T47D (cell line): ENCODE measurements at places on chromosomes 4 and X.

GRCh38 chr4:26176598-26177149 lies 144.1 kb upstream of the RBPJ start:
- DNase-seq = no peak

DNA sequence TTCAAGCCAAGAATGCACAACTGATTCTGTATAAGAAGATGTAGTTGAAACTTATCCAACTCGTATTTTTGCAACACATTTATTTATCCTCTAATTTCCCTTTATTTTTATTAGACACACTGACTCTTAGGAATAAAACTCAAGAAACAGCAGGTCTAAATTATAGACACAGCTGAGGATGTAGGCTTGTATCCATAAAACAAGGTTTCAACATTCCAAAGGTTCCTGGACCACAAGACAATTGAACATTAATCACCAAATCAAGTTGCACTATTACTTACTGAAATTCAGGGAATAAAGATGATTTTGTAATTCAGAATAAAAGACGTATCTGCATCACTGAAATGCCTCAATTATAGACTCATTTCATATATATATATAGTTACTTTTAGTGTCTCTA lies 683.5 kb upstream of the GRIA3 start:
- no peak for DNase-seq

GRCh38 chrX:40207626-40208025 lies 109.9 kb upstream of the BCOR start:
- no peak for DNase-seq

- DNase-seq = no peak
Measured at GRCh38 chr4:105145903-105146275, 787 bp upstream of the TET2 start.

DNA sequence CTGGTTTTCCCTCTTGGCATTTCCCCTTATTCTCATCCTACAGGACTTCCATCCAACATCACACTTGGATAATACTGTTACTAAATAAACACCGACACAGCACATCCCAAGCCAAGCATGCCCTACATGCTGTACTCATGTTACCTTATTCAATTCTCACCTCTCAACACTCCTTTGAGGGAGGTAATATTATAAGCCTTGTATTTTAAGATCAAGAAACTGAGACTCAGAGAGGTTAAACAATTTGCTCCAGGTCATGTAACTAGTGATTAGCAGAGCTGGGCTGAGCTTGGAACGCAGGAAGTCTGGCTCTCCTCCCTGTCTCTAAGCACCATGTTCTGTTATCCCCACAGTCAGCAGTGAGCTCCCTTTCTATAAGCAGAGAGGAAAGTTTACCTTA lies 333.6 kb upstream of the IGFBP7 start:
- no peak for DNase-seq

DNA sequence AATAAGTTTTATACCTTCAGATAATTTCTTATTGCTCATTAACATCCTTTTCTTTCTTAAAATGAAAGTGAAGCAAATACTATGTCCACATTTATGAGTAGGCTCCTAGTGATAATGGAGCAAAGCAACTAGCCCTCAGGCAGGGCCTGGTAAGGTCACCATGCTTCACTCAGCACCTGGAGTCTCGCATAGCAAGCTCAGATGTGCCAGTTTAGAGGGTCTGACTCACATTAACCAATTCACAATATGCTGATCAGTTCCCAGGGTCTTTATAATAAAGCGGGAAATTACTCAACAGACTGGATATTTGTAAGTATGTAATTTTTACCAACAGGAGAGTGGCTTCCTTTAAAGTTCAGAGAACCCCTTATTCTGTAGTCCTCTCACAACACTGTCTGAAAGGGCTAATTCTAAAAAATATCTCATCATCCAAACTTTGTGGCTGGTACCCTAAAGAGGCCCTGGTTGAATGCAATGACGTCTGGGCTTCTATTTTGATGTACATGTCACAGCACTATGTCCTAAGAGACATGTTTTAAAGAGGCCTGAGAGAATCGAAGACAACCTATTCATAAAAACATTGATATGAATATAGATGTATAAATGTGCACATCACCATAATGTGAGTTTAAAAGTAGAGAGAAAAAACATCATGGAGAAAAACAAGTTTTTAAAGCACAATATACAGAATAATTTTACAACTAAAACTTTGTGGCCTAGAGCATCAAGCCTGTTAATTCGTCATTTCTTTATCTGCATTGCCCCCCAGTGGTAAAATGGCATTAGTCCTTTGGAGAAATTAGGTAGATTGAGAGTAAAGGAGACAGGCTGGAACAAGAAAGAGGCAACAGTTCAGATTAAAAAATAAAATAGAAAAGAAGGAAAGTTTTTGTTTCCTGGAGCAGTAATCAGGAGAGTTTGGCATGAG lies 44.3 kb downstream of the IL21 start:
- DNase-seq = peak; percentile 66

DNA sequence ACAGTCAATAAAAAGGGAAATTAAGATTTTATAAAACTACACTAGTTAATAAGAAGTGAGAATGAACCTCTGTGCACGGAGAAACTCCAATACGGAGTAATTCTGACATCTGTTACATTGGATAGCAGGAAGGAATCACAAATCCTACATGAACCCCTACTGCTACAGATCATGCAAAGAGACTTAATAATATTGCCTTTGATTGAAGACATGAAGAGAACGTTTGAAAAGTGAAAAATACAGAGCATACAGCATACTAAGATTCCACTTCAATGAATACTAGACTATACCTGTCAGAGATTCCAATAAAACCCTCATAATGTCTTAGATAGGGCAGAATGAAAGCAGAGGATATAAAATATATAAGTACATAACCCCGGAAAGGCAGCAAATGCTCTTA lies 360.4 kb upstream of the GALNT7 start:
- no peak for DNase-seq

DNA sequence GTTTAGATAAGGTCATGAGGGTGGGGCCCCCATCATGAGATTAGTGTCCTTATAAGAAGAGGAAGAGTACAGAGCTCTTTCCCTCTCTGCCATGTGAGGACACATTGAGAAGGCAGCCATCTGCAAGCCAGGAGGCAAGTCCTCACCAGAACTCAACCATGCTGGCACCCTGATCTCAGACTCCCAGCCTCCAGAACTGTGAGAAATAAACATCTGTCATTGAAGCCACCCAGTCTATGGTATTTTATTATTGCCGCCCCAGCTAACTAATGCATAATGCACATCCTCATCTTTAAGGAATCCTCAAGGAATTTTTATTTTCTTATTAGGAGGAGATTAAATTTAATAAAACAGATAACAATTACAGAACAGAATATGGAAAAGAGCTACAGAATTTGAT lies 16.7 kb upstream of the EXOSC9 start:
- no peak for DNase-seq

DNA sequence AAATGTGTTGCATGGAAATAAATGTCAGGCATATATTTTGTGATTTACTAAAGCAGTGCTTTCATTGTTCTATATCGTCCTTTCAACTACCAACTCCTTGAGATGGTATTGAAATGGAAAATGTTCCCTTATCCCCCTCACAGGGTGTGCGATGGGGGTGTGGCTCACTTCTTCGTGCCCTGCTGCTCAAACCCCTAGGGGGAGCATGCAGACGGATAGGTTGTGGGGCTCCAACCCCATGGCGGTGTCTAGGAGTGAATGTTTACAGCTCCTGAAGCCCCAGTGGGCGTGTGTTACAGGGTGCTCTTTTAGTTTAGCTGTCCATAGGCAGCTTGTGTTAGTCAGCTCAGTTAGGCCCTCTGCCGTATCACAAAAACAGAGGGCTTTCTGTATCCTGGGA lies 287.7 kb upstream of the EMCN start:
- no peak for DNase-seq

- no peak for DNase-seq
Measured at GRCh38 chr4:151806511-151806927, 45.7 kb upstream of the GATB start.

- no peak for DNase-seq
Measured at GRCh38 chr4:39657465-39657864, 18.8 kb upstream of the SMIM14 start.

- no peak for DNase-seq
Measured at GRCh38 chr4:96009427-96010119, 169.7 kb downstream of the PDHA2 start.

DNA sequence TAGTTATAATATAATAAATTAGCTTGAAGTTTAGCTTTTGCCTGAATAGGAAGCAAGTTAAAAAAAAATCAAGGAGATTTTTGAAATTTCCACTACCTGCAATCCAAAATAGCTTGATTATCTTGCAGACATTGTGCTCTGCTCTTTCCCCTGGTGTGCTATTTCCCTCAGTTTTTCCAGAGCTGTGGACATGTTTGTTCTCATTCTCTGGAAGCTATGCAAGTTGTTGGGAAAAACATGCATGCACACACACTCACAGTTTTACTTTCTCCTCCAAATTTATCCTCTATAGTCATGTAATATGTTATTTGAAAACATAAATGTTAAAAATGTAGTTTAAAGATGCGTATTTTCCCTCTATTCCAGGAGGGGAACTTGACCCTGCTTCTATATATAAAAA lies 225.8 kb upstream of the ARSJ start:
- DNase-seq = no peak

GRCh38 chrX:133323431-133323830 lies 91.9 kb downstream of the GPC4 start:
- DNase-seq = peak; percentile 0

DNA sequence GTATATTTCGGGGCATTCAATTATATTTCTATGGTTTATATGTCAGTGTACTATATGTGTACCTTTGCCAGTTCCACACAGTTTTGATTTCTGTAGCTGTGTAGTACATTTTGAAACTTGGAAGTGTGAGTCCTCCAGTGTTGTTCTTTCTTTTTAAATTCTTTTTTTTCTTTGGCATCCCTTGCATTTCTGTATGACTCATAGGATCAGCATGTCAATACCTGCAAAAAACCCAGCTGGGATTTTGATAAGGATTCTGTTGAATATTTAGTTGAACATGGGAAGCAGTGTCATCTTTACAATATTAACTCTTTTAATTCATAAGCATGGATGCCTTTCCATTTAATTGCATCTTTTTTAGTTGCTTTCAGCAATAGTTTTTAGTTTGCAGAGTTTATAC lies 100.0 kb downstream of the SH3BGRL start:
- DNase-seq = no peak

- no peak for DNase-seq
Measured at GRCh38 chrX:17435476-17435875, 60.5 kb downstream of the NHS start.

DNA sequence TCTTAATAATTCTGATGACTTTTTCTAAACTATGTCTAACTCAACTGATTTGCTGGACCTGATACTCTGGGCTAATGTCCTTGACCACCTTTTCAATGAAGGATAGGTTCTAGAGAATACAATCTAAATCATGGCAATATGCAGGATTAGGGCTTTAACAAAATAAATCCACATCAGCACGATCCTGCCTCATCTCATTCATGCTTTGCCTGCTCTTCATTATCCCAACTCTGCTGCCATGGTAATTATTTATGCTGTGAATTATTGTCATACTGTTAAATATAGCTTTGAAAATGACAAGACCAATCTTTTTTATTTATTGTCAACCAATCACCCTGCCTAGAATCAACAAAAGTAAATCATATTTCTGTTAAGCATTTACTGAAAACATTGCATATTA lies 2176.7 kb upstream of the AGA start:
- DNase-seq = no peak

DNA sequence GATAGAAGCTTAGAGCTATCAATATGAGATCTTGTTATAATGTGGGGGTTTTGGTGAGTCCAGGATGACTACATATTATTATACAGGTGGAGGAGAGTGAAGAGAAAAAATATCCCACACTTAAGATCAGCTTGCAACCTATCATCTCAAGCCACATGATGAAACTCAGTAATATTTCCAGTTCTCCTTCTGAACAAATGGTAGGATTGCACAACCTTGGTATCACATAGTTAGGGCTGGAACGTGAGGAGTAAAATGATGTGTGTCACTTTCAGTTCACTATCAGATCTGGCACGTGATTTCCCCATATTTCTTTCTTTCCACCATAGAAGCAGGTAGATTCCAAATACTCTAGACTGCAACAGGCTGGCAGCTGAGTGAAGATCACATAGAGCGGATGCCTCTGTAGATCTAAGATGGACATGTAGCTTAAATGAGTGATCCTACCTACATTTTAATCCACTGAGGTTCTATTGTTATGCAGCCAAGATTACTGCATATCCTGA lies 150.6 kb upstream of the ANKRD50 start:
- DNase-seq = no peak

GRCh38 chr4:2253160-2254084 lies 8.5 kb downstream of the MXD4 start:
- no peak for DNase-seq

- no peak for DNase-seq
Measured at GRCh38 chrX:13863324-13863723, 46.4 kb upstream of the GPM6B start.

DNA sequence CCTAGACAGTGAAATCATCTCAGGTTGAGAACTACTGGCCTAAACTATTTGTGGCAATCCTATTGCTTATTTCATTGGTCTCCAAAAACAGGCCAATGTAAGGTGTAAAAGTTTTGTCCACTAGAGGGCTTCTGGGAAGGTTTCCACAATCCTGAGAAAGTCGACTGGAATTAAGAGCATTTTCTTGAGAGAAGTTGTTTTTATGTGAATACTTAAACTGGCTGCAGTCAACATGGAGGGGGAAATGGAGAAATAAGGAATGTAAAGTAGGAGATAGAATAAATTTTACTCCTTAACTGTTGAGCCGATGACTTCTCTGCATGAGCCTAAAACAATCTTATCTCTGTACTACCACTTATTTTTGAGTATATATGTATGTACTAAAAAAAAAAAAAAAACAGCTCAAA lies 11.0 kb upstream of the EIF4E start:
- no peak for DNase-seq

- no peak for DNase-seq
Measured at GRCh38 chr4:128006592-128006991, 41.4 kb downstream of the ABHD18 start.

- no peak for DNase-seq
Measured at GRCh38 chrX:120614816-120615215, 10.9 kb downstream of the MCTS1 start.

GRCh38 chr4:3201718-3202702 lies 46.9 kb upstream of the MSANTD1 start:
- DNase-seq = no peak

GRCh38 chr4:136643416-136643815 lies 888.9 kb downstream of the PCDH18 start:
- no peak for DNase-seq

- no peak for DNase-seq
Measured at GRCh38 chr4:55993994-55994663, 45.4 kb downstream of the CEP135 start.

- no peak for DNase-seq
Measured at GRCh38 chr4:168475745-168476144, 4.5 kb downstream of the DDX60L start.

GRCh38 chrX:129636175-129636681 lies 18.5 kb downstream of the APLN start:
- DNase-seq = no peak

DNA sequence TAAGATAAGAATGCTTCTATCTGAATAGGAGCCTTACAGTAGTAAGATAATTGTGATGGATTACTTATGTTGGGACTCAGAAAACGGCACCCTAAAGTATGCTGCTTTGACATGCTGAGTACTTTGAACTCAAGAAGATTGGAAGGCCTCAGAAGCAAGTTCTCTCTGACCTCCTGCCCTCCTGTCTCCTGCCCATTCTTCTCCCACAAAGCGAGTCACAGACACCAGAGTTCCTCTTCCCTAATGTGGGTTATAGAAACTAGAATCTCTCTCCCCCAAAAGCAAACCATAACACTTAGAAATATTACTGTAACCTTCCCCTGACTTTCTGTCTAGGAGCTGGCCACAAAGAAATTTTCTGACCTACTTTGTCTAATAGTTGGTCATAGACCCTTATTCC lies 76.5 kb downstream of the DDIT4L start:
- no peak for DNase-seq
